Stimulated activated CD4-positive, alpha-beta T cell treated with anti-CD3 and anti-CD28 coated beads, Interleukin-2, amount 100 ng/mL, for 4 hours (primary cell): ENCODE measurements at places on chromosomes 2 and 18.

- DNase-seq = no peak
Observed at GRCh38 chr18:23835091-23835490, 145.8 kb downstream of the LAMA3 start.

DNA sequence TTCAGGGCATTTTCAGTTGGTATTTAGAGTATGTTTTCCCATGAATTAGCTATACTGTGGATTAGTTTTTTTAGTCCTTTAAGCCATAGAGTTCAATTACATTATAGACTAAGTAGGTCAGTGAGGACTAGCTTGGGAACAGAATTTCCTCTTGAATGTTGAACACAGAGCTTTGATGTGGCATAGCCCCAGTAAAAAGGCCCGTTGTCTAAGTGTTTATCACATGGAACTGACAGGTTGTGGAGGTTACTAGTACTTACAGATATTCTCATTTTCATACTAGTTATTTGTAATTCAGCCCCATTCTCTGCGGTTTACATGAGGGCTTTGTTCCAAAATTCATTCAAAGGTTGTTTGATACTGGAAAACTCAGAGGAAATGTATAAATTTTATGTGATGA lies 6.2 kb downstream of the INSIG2 start:
- no peak for DNase-seq

GRCh38 chr2:120854014-120854620 lies 118.4 kb downstream of the GLI2 start:
- no peak for DNase-seq

DNA sequence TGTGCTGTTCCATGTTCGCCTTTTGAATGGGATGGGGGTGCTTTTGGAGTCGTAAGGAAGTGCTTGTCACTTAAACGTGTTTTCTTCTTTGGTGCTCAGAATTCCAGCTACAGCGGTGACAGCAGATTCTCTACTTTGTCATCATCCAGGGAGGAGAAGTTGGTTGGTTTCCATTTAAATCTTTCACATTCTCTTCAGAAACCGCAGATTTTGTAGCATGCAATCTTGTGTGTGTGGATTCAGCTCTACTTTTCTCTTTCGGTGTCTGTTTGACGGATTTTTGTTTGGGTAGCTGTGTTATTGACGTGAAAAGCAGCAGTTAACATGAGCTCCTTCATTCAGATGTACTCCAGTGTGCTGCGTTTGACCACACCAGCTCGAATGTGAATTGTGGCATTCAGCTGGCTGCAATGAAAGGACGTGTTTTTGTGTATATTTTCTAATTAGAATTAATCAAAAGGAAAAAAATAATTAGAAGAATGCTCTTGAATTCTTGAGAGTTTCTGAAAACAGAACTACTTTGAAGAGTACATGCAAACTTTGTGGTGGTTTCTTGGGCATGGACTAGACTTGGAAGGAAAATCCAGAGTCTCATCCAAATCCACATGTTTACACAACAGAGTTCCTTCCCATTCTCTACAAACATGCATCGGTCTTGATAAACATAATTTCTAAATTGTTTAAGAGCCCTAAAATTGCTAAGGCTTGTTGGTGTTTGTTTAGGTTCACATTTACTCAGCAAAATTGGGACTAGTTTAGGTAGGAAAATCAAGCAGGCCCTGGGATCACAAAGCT lies 68.7 kb upstream of the RBM44 start:
- DNase-seq = no peak

DNA sequence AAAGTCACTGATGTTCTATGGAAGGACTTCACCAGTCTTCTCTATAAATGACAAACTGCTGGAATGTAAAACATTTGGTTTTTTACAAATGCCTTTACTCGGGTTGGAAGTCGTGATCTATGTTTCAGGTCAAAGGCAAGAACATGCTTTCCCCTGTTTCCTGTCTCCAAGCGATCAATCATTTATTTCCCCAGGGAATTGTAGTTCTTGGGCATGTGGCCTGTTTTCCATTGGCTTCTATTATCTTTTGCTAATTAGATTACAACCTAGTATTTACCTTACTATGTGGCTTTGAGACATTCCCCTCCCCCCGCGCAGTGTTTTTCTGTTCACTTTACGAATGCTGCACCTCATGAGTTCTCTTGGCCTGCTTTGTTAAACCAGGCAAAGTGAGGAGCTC lies 684.2 kb downstream of the EPHA4 start:
- DNase-seq = no peak

GRCh38 chr18:44602380-44602779 lies 78.3 kb upstream of the SETBP1 start:
- no peak for DNase-seq

DNA sequence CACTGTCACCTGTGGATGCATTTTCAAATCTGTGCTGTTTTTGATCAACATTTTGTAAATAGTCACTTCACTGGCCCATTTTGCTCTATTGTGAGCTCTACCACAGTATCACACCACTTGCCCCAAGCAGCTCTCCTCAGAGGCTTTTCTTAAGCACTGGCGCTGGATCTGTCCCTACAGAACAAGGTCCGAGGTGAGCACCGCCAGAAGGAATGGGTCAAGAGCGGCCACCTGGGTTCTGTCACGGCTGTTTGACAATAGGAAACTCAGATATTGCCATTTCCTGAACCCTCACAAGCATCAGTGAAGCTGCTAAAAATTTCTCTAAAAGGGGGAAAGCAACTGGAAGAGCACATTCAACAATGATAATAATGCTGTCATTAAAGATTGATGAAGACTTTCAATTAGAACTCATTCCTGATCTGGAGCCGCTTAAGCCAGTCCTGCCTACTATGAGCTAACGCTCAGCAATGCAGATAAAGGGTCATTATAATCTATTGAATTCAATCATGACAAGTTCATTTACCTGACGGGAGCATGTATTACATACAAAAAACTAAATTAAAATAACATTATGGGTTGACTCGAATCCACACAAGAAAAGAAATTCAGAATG lies 514.0 kb downstream of the GALR1 start:
- DNase-seq = no peak

GRCh38 chr2:32838949-32839348 lies 107.8 kb upstream of the LTBP1 start:
- DNase-seq = no peak

GRCh38 chr2:102044235-102044896 lies 52.6 kb downstream of the IL1R2 start:
- no peak for DNase-seq

GRCh38 chr2:157176602-157177001 lies 80.9 kb upstream of the GALNT5 start:
- DNase-seq = no peak

GRCh38 chr2:201517094-201517493 lies 65.6 kb downstream of the STRADB start:
- no peak for DNase-seq

DNA sequence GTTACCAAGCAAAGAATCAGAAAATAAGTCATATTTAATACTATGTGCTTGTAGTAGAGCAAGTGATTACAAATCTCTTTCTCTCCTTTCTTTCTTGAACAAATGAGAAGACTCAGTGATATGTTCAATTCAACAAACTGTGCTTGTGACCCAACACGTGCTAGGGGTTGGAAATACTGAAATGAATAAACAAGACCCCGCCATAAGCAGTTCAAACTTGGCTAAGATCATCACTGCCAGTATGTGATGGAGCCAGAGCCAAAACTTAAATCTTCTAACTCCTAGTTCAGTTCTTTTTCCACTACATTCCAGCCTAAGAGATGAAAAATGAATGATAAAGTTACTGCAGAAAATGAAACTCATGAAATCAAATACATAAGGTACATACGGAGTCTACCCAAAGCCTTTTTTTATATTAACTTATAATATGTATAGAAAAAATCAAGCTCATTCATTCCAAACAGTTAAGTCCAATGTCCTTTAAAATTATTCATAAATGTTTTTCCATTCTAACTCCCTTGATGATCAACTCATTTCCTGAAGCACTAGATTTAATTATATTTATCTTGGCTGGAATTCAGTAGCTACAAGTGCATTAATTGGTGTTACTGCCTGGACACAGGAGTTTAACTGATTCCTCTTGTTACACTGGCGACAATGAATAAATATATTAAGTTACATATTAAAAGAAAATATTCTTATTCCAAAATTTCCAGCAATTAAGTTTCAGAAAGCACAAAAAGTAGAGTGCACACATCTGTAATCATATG lies 36.0 kb downstream of the GALNT3 start:
- DNase-seq = no peak

DNA sequence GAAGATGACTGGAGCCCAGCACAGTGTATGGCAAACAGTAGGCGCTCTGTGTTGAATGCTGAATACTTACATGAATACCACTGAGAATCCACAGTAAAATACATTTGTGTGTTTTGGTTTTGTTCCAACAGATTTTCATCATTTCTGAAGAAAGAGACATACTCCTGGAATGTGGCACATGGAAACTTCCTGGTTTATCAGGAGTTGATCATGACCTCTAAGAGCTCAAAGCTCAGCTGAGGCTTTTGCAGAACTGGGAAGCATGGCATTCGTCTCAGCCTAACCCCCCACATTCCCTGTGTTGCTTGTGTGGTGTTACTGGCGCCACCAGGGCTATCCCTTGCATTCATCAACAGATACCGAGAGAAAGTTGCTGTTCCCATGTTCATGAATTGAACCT lies 316.9 kb upstream of the REV1 start:
- no peak for DNase-seq

GRCh38 chr2:169047256-169048250 lies 16.4 kb upstream of the ABCB11 start:
- DNase-seq = no peak

DNA sequence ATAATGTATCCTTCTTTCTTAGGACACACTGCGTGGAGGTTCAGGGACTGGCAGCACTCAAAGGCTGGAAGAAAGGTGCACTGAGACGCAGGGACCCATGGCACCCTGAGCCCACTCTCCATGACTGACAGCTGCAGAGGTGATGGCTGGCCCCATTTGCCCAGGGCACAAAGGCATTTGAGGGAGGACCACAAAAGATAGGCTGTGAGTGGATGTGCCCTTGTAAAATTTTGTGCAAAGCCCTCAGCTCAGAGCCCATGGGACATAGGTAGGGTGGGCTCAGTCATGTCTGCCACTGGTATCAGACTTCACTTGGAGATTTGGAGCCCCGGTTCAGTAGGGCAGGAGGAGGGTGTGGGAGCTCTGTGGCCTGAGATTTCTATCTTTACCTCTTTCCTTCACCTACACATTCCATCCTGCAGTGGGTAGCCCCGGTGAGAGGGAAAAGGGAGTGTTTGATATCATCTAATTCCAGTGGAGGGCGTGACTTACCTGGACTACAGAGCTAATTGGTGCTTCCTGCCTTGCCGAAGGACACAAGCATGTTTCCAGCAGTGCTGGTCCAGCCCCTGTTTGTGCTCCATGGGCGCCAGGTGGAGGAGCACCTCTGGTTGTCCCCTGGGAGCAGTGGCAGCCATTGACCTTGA lies 312.2 kb downstream of the EN1 start:
- DNase-seq = no peak

DNA sequence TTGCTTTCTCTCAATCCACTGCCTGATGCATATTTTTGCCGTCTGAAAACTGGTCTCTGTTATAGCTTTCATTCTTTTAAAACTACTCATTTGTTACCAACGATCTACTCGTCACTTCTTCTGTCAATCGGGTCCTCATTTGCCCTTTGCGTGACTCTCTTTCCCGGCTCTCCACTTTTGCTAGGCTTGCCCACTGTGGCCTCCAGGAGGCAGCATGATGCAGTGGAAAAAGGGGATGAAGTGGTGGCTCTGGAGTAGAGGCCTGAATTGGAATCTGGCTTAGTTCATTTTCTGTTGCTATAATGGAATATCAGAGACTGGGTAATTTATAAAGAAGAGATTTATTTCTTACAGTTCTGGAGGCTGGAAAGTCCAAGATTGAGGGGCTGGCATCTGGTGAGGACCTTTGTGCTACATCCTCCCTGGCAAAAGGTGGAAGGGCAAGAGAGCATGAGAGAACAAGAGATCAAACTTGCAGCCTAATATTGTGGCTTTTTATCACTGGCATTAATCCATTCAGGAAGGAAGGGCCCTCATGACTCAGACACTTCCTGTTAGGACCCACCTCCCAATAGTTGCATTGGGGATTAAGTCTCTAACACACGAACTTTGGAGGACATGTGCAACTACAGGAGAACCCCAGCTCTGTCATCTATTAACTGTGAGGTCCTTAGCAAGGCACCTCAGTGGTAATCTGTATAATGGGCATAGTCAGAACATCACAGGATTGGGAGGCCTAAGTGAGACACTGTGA lies 15.4 kb downstream of the GDF7 start:
- DNase-seq = no peak

DNA sequence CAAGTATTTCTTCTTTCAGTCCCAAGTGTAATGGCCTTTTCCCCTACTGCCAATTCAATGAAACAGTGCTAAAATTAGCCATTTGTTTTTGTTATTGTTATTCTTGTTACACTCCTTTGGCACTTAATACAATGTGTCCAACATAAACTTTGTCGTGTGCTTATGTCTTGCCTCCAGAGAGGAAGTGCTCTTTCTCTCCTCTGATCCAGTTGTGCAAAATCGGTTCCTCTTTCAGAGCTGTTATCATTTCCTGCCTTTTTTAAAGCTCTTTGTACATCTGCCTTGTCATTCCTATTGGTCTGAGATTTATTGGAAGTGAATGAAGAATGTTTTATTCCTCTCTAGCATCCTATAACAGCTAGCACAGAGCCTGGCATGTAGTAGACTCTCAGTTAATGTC lies 623.2 kb upstream of the ID2 start:
- DNase-seq = no peak

GRCh38 chr2:120210270-120210693 lies 12.9 kb downstream of the TMEM185B start:
- DNase-seq = no peak

DNA sequence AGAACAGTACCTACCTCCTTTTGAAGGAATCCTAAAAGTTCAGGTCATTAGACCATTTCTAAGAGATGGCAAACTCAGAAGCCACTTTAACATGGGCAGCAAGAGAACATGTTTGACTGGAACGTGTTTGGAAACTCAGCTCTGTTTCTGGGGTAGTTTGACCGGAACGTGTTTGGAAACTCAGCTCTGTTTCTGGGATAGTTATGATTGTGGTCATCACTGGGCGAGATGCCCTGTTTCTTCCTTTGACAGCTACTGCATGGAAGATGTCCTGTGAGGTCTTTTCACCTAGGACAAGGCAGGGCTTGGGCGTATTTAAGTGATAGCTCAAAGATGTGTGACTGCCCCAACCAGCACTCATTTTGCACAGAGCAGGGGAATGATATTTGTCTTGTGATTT lies 19.9 kb upstream of the SERPINB13 start:
- DNase-seq = no peak
